Upper lobe of right lung (tissue), 1 donor: ENCODE measurements at places on chromosomes 1 and 21. TPM values are rescaled to one million over a fixed set of nuclear protein-coding genes. Genes with fewer than 3 reads are reported as not detected.

DNA sequence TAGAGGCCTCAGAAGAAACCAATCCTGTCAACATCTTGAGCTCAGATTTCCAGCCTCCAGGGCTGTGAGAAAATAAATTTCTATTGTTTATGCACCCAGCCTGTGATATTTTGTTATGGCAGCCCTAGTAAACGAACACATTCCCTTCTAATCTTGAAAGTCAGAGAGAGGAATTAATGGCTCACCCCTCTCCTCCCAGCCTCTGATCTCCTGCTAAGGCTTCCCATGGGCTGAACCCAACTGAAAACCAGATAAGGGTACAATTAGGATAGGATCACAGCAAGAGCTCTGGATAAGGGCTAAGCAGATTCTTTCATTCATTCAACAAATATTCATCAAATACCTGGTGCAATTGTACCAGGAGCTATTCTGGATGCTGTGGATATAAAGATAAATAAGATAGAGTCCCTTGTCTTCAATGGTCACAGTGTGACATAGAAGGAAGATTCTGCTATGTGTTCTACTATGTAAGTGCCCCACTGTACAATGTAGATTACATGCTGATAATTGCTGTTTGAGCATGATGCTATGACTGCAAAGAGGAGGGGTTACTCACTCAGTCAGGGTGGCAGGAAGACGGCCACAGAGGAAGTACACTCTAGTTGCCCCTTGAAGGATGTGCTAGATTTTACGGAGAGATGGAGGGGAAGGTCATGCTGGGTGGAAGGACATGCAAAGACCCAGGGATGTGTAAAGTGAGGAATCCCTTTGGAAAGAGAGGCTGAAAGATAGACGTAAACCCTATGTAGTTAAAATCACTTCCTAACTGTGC lies 203.3 kb upstream of the JUN start:
- no peak for DNase-seq

DNA sequence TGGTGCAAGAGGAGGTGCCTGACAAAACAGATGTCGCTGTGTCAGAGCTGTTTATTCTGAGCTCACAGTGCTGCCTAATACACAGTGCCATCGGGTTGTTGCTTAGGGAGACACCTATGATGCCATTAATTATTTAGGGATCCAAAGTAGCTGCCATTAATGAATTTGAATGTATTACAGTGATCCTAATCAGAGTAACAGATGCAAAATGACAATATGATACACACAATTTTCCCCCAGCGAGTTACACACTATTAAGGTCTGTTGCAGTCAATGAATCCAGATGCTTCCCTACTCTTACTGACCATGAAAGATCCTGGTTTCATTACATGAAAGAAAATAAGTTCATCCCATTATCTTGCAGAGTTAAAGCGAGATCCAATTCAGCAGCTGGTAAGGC lies 91.3 kb downstream of the RWDD3 start:
- no peak for DNase-seq

DNA sequence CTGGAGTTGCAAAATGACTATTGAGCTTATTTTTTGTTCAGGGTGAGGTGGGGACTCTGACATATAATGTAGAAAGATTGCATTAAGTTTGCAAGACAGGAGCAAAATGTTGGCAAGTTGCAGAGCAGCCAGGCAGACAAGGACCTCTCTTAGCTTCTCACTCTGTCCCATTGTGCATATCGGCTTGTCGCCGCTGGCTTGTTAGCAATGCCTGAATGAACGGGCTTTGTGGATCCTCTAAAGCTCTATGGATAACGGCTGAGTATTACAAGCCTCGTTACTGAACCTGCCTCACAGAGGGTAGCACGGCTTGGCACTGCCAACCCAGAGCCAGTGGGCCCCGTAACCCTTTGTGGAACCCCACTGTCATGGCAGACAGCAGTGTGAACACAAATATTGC lies 68.4 kb downstream of the TNR start:
- DNase-seq, result no peak

DNA sequence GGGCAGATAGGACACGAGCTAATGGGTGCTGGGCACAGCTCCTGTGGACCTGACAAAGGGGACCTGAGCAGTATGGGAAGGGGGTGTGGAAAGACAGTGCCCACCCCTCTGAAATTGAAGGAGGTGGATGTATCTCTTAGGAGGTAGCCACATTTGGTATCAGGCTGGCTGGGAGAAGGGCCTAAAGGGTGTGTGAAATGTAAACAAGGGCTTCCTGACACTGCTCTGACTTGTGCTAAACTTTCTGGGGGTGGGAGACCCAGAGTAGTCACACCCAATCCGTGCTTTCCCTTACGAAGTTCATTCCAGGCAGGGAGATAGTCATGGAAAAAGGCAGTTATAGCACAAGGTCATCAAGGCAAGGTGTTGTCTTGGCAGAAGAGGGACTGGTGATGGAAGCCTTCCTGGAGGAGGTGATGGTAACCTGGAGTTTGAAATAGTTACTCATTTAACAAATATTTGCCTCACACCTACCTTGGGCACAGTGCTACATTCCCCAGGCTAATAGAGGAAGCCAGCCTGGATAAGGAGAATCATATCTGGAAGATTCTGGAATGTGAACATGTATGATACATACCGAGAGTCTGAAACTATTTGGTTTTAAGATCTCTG lies 5.3 kb upstream of the CCDC24 start:
- no peak for DNase-seq

DNA sequence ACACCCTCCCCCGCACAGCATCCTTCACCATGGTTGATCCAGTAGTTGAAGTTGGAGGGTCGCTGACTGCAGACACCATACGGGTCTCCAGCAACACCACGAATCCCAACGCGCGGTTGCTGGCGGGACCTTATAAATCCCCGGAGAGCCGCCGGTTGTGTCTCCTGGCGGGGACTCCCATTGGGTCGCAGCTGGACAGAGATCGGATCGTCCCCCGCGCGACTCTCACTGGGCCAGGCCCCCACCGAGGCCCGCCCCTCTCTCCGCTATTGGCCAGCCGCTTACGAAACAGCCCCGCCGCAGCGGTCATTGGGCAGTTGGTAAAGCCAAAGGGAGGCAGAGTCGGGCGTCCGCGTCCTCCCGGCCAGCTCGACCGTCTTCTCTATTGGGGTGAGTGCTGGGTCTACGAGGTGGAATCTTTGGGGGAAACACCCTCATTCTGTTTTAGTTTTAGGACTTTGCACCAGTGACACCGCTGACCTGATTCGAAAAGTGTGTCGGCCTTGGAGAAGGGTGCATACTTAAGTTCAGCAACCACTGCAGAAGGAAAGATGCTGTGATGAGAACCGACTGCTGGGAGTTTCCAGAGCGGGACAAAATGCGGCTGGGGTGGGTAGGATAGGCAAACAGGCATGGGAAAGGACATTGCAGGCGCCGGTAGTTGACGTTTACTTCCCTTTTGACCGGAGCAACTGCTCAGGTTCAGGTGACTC lies 27.4 kb downstream of the RABIF start:
- peak; percentile 95 for DNase-seq

- no peak for DNase-seq
Measured at GRCh38 chr1:208851366-208851765, 607.2 kb upstream of the PLXNA2 start.

GRCh38 chr1:28537457-28538199 lies 15.3 kb upstream of the TRNAU1AP start:
- DNase-seq, result no peak

DNA sequence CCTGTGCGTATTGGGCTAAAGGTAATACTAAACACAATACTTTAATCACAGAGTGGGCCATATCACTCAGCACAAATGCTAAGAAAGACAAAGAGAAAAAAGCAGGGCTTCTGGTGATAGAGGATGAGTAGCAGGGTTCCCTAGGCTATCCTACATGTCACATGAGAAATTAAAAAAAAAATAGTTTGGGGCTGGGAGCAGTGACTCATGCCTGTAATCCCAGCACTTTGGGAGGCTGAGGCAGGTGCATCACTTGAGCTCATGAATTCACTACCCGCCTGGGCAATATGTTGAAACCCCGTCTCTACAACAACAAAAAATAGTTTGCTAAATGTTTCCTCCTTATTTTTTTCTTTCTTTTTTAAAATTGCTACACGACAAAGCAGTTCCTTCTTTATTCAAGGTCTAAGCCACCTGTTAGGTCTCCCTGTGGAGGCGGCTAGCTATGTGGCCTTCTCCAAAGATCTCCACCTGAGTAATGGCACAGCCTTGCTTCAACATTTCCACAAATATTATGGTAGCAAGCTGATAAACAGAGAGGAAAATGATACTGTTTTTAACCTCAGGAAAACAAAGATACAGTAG lies 1.5 kb downstream of the ENSA start:
- no peak for DNase-seq

DNA sequence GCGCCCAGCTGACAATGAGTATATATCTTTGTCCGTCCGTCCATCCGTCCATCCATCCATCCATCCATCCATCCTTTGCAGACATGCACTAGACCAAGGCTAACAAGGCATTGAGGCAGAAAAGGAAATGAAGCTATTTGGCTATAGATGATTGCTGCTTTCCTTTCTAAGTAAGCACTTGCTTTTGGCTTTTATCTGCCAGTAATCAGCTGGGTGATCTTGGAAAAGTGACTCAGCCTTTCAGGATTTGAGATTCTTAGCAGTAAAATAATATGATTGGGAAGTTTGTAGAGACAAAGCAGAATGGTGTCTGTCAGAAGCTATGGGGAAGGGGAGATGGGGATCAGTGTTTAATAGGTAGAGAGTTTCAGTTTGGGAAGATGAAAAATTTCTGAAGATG lies 22.7 kb downstream of the ZFYVE9 start:
- DNase-seq, result no peak

GRCh38 chr1:228077565-228078330 lies 4.8 kb upstream of the ARF1 start:
- peak; percentile 54 for DNase-seq

DNA sequence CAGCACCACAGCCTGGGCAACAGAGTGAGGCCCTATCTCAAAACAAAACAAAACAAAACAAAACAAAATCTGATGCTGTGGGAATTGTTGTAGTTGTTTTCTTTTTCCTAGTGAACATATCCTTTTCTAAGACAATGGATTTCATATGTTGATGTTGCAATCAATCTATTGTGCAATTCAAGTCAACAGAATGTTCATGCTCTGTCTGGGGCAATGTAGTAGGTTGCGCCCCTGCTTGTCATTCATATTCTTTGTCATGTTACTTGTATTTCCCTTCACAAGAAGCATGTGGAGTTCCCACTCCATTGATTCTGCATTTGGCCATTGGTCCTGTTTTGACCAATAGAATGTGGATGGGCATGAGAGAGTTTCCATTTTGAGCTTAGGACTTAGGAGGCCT lies 223.9 kb downstream of the DUSP10 start:
- no peak for DNase-seq

DNA sequence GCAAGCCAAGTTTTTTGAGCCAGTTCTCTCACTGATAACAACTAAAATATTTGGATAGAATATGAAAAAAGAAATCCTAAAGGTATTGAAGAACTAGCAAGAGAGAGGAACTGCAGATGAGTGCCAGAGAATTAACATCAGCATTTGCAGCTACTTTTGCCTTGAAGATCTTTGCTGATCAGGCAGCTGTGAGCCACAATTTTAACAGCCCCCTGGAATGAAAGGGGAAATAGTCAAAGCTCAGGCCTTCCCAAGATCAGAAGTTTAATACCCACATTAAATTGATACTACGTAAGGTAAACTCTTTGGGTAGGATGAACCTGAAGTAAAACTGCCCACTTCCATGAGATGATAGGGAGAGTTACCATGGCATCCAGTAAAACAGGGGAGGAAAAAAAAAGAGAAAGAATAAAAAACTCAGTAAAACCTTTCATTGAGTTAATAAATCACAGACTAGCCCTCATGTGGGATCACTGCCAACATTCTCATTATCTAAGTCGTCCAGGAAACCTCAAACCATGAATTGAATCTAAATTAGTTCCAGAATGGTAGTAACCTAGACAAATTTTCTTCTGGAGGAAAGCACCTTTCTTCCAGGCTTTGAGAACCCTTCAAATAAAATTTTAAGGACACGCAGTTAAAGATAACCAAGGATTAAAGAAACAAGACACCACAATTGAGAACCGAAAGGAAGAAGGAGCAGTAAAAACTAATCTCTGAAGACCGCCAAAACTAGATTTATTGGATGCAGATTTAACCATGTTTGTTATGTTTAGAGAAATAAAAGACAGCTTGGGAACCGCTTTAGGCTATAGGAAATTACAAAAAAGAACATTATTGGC lies 28.3 kb downstream of the SCP2 start:
- DNase-seq, result no peak

- DNase-seq, result no peak
Measured at GRCh38 chr1:101174722-101175121, 62.1 kb upstream of the S1PR1 start.

- DNase-seq, result no peak
Measured at GRCh38 chr1:47519971-47520370, 82.1 kb downstream of the FOXD2 start.

GRCh38 chr1:57254022-57254421 lies 169.8 kb downstream of the DAB1 start:
- DNase-seq, result no peak

- no peak for DNase-seq
Measured at GRCh38 chr1:226332947-226333346, 24.0 kb upstream of the LIN9 start.

DNA sequence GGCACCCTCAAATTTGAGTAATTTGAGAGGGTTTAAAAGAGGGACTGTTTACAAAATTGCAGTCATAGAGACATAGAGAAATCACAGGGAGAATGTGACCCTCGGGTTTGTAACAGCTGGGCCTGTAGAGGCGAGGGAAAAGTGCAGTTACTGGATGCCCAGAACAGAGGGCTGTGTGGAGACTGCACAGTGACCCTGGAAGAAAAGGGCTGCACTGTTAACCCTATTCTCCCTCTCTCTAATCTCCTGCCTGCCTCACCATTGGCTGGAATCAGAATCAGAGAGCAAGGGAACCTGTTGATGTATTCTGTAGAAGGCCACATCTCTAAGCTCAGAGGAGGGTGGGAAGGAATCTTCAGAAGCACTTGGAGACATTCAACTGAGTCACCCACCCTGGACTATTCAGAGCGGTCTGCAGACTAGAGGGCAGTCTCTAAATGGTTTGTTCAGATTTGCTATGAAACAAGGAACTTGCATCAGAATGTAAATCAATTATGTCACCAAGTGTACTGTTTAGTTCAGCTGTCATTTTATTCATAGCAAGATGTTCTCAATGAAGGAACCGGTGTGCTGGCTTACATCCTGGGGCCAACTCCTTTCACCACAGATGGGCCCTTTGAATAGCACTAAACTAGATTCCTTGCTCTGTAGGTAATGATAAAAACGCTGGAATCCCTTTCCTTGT lies 132.2 kb upstream of the HOOK1 start:
- DNase-seq, result no peak

- no peak for DNase-seq
Measured at GRCh38 chr1:45995298-45995697, 137.1 kb downstream of the PIK3R3 start.

GRCh38 chr1:8107897-8108296 lies 81.8 kb upstream of the ERRFI1 start:
- no peak for DNase-seq

- DNase-seq, result no peak
Measured at GRCh38 chr1:4006676-4007374, 106.8 kb upstream of the C1orf174 start.

GRCh38 chr1:191579019-191579418 lies 579.2 kb upstream of the RGS18 start:
- DNase-seq, result no peak

ADAMTS4 gene
- total RNA-seq, result 7.8 TPM

UMODL1 gene
- total RNA-seq, result 0.49 TPM

DCAF6 gene
- total RNA-seq, result 49.9 TPM

KIRREL1 gene
- total RNA-seq, result 40.8 TPM

ADCY10 gene
- 0.29 TPM for total RNA-seq

FAM131C gene
- not detected for total RNA-seq

TSPEAR gene
- total RNA-seq, result 0.23 TPM

MYBPH gene
- total RNA-seq, result not detected
